ENCODE measurements at places on chromosomes 2 and 18.

GRCh38 chr2:177143444-177143843, 69.2 kb upstream of the HNRNPA3 start:
- no peak for DNase-seq

DNA sequence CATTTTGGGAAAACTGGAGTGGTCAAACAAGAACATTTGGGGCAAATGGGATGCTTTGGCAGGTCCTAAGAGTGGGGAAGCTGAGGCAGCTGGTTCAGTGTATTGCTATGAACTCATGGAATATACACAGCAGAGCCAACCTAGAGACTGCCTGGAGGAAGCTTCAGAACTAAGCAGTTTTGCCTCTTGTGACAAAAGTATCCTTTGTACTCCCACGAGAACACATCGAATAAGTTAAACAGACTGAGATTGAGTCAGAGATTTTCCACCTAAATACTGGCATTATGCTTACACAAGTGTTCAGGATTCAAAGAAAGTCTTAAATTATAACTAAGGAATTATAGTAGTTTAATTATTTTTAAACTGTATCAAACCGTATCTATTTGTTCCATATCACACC, 5.2 kb upstream of the ARMC9 start:
- DNase-seq, result no peak

DNA sequence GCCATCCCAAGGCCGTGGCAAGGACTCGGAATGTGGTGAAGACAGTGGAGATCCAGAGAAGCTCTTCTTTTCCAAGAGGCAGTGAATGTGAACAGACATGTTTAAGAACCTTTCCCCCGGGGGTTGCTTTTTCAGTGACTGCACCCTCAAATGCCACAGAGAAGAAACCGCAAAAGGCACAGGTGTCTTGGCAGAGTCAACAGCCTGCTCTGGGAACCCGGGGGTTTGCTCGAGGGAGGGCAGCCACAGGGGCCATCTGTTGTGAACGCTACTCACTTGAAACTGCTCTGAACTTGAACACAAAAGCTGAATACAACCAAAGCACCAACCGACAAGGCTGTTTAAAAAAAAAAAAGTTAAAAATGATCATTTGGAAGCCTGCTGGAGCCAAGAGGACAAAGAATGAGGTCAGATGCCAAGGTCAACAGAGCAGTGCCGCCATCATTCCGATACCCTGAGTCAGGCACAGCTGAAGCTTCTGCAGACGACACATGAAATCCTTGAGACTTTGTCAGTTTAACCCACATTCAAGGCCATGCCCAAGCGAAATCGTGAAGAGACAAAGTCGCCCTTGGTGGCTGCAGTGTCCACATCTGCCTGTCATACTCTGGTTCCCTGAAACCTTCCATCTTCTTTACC, 47.4 kb downstream of the PSMG2 start:
- no peak for DNase-seq

- no peak for DNase-seq
These were observed 1.9 kb downstream of the HS6ST1 start for GRCh38 chr2:128316777-128317180.

DNA sequence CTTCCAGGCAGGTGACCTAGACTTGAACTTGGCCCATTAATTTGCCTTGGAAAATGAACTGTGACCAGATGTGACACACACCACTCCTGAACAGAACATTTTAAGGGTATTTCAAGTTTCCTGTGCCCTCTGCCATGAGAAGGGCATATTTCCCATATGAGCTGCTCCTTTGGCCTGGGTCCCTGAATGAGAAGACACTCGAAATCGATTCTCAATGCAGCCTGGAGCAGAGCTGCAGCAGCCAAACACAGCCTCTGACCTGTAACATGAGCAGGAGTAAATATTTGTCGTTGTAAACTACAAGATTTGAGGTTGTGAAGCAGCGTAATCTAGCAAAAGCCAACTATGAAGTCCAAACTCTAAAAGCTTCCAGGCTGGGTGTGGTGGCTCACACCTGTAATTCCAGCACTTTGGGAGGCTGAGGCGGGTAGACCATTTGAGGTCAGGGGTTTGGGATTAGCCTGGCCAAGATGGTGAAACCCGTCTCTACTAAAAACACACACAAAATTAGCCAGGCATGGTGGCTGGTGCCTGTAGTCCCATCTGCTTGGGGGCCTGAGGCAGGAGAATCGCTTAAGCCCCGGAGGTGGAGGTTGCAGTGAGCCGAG, 30.1 kb upstream of the SOS1 start:
- no peak for DNase-seq

DNA sequence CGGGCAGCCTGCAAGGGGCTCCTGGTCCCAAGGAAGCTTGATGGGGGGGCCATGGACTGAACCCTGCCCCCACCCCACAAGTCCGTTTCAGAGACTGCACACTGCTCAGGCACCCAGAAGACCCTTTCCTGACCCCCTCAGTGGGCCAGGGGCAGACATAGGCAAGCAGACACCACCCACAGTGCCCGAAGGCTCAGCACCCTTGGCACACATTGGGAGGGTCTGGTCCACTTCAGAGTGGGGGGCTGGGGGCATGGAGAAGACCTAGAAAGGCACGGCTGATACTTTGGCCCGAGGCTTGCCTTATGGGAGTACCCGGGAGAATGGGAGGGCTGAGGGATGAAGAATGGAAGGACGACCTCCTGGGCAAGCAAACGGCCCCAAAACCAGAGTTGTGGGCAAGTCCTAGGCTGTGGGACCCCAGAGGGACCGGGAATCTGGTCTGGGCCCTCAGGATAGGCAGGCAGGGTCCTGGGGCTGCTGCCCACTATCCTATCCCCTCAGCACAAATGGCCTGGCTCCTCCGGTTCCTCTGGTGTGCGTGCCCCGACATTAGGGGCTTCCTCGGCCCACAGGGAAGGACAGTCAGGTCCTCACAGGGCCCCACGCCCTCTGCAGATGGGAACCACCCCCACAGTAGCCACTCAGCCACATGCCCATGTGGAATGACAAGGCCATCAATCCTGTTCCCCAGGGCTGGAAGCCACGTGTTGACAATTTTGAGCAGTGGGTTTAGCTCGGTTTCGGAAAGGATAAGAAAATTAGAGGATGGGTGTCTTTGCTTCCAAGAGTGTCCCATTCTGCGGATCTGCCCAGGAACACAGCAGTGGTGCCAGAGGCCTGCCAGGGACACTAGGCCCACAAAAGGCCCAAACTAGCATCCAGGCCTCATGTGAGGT, 15.0 kb upstream of the GPC1 start:
- no peak for DNase-seq

DNA sequence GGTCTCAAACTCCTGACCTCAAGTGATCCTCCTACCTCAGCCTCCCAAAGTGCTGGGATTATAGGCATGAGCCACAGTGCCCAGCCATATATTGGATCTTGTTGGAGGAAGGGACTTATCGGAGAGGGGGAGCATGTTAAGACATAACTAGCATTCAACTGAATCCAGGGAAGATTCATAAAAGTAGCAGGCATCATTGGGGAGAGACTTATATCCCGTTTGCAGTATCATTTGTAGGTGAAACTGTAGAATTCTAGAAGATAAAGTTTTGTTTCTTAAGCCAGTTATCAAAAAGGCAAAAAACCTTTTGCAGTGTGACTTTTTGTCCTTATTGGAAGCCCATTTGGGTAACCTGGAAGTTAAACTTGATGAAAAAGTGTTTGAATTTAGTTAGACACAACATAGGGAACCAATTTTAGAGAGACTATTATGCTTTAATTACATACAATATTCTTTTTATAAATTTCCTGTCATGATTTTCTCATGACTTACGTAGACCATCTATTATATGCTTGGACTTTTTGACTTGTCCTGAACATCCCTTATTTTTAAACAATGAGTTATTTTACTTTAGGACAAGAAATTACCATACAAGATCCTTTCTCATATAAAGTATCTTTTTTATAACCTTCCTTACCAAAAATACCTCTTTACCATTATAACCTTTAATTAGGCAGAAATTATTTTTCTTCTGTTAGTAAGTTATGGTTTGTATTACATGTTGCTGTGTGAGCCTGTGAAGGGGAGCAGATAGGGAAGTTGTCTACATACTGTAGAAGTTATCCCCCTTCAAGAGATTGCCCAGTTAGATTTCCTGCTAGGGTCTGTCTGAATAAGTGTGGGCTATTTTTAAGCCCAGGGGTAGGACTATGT, 20.3 kb downstream of the RAB3GAP1 start:
- no peak for DNase-seq

- DNase-seq, result no peak
These were observed 217.0 kb downstream of the CD226 start for GRCh38 chr18:69730664-69731063.

DNA sequence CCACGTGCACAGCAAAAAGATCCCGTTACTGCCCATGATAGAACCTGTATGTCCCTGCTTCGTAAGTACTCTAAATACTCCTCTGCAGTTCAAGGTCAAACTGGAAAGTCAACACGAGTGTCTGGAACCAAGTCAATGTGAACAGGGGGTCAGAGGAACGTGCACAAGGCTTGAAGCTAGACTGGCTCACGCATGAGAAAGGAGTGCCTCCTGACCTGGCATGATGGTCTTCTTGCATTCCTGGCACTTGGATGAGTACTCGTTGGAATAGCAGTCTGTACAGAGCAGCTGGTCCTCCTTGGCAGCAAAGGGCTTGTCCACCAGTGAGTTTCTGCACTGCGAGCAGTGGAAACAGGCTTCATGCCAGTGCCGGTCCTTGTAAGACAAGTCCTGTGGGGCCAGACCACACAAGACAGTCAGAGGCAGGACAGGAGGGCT, 25.5 kb downstream of the FHL2 start:
- DNase-seq, result no peak

DNA sequence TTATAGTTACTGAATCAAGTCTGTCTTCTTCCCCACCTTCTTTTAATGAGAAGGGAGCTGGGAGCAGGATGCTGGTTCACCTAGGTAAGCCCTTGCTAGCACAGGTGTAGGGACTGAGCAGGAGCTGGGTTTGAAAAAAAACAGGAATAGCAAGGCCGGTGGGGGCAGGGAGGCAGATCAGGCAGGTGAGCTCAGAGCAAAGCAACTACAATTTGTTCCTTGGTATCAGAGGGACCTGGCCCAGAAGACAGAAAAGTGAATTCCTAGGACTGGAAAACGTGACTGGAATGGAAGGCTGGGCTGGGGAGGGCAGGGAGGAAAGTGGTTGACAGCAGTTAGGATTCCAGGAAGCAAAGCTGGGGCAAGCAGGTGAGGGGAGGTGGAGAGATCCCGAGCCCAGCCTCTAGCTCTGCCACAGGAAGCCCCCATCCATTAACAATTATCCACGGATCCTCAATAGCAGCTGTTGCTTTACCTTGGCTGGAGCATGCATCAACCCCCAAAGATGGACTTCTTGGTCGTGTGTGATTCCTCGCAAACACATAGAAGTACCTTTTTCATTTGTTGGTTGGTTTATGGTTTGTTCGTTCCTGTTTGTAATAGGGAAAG, 118.4 kb downstream of the LNPK start:
- DNase-seq, result no peak

GRCh38 chr2:200864176-200865034, at the start of gene CLK1:
TSS of gene CLK1 (minus strand) at chr2:200864658. CDS start at chr2:200861862, 2,796 bp downstream.
- DNase-seq, result peak; percentile 86

GRCh38 chr2:108449410-108450130, 564 bp downstream of the GCC2 start:
- no peak for DNase-seq

GRCh38 chr2:239465017-239466001, 64.5 kb upstream of the HDAC4 start:
- no peak for DNase-seq

DNA sequence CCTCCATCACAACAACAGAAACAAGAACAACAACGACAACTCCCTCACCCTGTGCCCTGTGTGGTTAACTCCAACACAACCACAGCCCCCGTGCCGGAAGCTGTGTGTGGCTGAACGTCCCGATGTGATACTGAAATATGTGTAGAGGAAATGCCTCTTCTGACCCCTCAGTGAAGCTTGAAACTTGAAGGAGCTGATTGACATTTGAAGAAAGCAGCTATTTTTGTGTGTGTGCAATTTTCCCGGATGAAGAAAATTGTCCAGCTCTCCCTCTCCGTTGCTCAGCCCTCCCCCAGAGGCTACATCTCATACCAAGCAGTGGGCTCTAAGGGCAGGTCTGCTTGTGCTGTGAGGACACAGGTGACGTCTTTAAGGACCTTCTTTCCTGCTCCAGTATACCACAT, 173.8 kb downstream of the ICOS start:
- no peak for DNase-seq

DNA sequence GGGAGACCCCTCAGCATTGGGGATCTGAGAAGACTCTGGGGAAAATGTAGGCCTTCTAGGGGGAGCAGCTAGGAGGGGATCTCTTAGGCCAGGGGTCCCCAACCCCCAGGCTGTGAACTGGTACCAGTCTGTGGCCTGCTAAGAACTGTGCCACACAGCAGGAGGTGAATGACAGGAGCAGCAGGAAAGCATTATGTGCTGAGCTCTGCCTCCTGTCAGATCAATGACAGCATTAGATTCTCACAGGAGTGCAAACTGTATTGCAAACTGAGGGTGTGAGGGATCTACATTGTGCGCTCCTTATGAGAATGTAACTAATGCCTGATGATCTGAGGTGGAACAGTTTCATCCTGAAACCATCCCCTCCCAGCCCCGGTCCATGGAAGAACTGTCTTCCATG, 127.3 kb downstream of the SCG2 start:
- DNase-seq, result no peak

- no peak for DNase-seq
These were observed 25.3 kb upstream of the UBE2E3 start for GRCh38 chr2:180955101-180955500.

- DNase-seq, result peak; percentile 5
These were observed 40.2 kb downstream of the PIKFYVE start for GRCh38 chr2:208306291-208306690.

DNA sequence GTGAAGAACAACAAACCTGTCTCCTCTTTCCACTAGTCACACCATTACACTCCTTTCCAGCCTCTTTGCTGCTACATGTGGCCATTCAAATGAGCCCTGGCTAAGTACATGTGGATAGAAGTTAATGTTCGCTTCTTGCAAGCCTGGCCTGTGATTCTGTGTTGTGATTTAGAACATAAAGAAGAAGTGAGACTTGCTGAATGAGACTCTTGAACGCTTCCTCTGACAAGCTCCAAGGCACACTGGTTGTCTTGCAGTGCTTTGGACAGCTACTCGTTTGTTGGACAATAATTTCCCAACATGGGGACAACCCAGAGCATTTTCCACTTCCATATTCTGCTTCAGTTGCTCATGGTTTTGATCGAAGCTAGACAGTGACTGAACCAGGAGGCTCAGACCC, 57.3 kb downstream of the CCDC74A start:
- no peak for DNase-seq

DNA sequence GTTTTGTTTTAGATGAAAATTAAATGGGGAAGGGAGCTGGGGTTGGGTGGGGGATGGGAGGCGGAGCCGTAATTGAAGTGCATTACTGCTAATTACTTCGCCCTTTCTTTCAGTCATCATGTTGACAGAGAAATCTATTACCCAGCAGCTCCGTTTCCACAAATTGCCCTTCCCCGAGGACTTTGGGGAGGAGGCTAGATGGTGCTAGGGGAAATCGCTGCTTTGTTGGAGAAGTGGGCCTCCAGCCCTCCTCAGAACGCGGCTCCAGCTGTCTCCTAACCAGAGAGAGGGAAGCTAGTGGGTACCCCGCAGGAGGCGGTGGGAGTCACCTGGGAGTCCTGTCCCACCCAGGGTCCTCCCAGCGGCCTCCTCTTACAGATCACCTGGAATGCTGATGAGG, 130.9 kb upstream of the MYCN start:
- DNase-seq, result no peak

Measured in AG09319 (cell line).